ENCODE measurements at places on chromosomes 6 and 20. TPM values are rescaled to one million over a fixed set of nuclear protein-coding genes. Genes with fewer than 3 reads are reported as not detected.

- DNase-seq, result no peak
These were observed 4.1 kb upstream of the MAN1A1 start for GRCh38 chr6:119353696-119354095.

The KIZ gene
- polyA plus RNA-seq, result 13.7 TPM

GRCh38 chr6:75600768-75601167, 912 bp upstream of the SENP6 start:
- peak; percentile 50 for DNase-seq

The MUCL3 gene
- polyA plus RNA-seq, result not detected

- no peak for DNase-seq
These were observed 50.3 kb upstream of the IL20RA start for GRCh38 chr6:137095093-137095492.

- peak; percentile 27 for DNase-seq
These were observed 73.1 kb downstream of the OR2B2 start for GRCh38 chr6:27838945-27839625.

The NR2E1 gene
- polyA plus RNA-seq, result not detected

GRCh38 chr6:139758209-139758611, 383.8 kb upstream of the CITED2 start:
- no peak for DNase-seq

DNA sequence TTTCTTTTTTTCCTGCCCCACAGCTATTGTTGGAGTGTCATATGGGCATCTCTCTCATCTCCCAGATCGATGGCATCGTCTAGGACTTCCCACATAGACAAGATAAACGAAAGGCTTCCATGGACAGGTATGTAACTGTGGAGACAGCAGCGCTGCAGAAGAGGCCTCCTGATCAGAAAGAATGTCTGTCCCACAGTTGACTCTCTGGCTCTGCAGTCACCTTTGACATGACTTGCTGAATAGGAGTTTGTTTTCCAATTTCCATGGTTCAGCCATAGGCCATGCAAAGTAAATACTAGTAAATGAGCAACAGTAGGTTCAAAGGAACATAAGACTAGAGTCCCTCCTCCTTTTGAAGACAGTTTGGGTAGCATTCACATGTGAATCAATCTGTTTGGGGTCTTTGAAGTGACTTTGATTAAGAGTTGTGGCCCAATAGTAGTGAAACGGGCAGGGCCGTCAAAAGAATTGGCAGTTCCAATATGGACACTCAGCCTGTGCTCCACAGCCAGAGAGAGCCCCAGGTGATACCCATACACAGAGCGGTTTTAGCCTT, 134.7 kb upstream of the IFNGR1 start:
- DNase-seq, result no peak

DNA sequence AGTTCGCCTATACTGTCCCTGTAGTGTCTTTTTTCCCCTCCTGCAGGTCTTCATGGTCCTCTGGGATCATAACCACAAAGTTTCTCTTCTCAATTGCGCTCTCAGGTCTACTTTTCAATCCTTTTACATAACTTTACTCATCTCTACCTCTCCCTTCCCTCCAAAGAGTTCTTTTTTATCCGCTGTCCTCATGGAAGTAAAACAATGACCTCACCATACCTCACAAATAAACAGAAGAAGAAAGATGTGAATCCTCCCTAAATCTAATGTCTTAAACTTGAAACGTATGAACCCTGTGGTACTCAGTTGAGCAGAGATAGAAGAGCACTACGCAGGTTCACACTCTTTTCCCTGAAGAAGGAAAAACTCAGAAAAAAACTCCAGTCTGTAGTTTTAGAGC, 12.1 kb upstream of the HLA-DQA1 start:
- no peak for DNase-seq

DNA sequence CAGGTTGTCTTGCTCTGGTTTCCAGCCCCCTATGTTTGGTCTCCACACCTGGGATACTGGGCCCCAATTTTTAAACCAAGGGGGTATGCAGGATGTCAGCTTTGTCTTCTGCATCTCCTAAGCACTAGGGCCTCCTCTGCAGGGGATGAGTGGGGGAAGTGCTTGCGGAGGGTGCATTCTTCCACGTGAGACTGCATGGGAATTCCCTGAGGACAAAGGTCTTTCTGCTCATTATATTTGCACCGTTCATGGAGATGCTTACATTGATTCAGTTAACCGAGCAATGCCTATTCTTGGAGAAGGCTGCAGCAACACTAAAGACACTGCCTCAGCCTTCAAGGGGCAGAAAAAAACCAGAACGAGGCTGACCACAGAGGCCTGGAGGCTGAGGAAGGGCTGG, 45.4 kb downstream of the RAB44 start:
- DNase-seq, result no peak

- DNase-seq, result no peak
These were observed 26.5 kb upstream of the ZBTB22 start for GRCh38 chr6:33343953-33344611.

The MAFB gene
- 7.4 TPM for polyA plus RNA-seq

- DNase-seq, result no peak
These were observed 193.0 kb upstream of the ZNF217 start for GRCh38 chr20:53786445-53787267.

- DNase-seq, result no peak
These were observed 47.0 kb upstream of the TFAP2A start for GRCh38 chr6:10461850-10462249.

The CCN5 gene
- 0.17 TPM for polyA plus RNA-seq

The C20orf202 gene
- polyA plus RNA-seq, result 0.66 TPM

The ITPR3 gene
- 12.4 TPM for polyA plus RNA-seq

The LINC00237 gene
- not detected for polyA plus RNA-seq

DNA sequence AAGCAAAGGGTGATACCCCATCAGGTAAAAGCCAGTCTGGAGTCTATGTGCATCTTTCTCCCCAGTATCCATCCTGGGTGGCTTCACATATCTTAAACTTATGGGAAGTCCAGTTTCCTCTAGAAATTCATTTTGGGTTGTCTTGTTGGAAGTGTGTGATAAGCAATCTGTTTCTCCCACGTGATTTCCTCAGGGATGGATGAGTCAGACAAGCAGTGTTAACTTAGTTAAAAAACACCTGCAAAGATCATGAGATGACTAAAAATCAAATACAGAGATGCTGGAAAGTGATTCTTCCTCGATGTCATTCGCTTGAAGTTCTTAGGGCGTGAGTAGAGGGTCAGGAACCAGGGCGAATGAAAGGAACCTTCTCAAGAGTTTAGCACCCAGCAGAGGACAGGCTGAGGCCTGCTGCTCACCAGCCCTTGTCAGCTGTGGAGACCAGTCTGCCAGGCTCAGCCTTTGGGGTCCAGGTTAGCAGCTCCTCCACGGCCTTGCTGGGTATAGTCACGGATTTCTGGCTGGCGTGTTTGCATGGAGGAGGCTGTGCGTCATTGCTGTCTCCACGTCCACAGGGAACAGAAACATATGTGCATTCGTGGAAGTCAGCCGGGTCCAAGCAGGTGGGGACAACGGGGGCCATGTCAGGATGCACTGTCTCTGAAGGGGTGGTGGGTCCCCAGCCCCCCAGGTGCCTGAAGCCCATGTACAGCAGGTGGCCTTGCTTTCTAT, 2.8 kb upstream of the PNPLA1 start:
- DNase-seq, result no peak

DNA sequence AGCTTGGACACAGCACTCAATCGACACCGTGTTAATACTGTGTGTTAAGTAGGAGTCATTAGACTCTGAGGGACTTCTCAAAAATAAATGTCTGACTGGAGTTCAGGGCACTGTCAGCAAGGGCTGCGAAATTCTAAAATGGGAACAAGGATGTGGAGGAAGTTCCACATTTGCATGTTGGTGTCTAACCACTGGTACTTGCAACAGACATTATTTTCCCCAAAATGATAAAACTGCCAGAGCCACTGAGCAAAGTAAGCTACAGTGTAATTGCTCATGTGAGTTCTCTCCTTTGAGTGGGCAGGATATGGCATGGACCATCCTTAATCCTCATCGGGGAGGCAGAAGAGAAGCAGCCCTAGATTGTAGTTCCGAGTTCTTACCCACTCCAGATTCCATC, 215.9 kb downstream of the SLC24A3 start:
- no peak for DNase-seq

DNA sequence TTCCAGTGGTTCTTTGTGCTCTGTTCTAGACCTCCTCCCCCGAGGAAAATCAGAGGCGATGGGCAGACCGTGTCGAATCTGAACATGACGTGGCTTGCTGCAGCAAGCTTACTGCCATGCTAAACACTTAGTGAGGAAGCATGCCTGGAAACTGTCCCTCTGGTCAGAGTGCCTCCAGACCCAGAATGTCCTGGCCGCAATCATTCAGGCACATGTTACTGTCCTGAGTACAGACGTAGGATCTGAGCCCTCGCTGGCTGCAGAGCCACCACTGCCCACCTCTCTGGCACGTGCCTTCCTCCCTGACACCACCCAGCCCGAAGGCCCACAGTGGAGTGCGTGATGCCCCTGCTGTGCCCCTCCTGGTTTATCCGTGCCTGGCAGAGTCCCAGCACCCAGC, 163.6 kb downstream of the SYNDIG1 start:
- DNase-seq, result no peak

GRCh38 chr6:19837511-19838441, 606 bp downstream of the ID4 start:
- peak; percentile 14 for DNase-seq

The METTL24 gene
- polyA plus RNA-seq, result 0.63 TPM

The GSS gene
- polyA plus RNA-seq, result 34.4 TPM

The MCCD1 gene
- polyA plus RNA-seq, result not detected

The GRM1 gene
- polyA plus RNA-seq, result 0.08 TPM

The TAB2 gene
- 51.0 TPM for polyA plus RNA-seq

- no peak for DNase-seq
These were observed 22.6 kb downstream of the FOXP4 start for GRCh38 chr6:41568585-41569384.

DNA sequence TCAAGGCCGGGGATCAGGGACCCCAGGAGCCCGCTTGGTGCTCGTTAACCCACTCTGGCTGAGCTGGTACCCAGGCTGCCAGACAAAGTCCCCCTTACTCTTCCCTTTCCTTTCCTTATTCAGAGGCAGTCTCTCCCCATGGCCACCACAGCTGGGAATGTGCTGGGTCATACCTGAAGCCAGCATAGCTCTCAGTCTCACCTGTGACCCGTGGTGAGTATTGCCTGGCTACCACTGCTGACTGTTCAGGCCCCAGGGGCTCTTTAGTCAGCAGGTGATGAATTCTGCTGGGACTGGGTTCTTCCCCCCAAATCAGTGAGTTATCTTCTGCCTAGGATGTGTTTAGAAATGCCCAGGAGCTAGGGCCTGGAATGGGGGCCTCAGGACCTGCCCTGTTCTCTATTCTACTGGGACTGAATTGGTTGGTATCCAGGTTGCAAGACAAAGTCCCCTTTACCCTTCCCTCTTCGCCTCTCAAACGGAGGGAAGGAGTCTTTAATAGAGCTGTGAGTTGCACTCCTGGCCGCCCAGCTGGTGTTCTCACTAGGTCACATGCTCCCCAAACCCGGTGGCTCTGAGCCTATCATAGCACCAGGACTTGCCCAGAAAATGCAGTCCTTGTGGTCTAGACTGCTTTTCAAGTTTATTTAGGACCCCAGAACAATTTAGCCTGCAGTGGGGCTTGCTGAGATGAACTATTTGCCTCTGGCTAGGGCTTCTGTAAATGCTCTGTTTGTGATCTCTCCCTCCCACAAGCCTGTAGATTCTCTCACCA, 64.6 kb downstream of the MYO6 start:
- DNase-seq, result no peak

DNA sequence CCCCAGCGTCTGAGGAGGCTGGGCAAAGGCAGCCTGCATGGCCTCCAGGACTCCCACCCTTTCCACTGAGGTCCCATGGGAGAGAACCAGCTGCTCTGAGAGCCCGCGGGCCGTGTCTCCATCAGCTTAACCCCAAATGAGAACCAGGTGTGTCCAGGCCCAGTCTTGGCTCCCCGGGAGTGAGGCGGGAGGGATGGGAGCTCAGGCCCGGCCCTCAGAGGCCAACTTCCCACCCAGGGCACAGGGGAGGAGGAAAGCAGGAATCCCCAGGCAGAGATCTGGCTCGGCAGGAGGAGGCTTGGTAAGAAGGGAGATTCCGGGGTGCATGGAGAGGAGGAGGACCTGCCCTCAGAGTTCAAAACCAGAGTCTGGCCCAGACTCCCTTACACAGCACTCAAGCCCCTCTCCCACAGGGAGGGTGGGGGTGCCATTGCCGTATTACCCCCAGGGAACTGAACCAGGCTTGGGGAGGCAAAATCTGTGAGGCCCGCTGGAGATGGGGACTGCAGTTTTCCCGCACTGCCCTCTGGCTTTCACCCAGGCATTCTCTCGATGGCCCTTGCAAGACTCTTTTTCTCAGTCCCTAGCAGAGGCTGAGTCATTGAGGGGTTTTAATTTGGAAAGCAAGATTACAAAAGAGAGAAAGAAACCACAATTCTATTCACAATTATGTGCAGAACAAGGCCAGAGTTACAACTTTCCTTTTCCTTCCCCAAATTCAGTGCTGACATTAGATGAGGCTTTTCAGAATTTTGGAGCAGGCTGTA, 17.1 kb downstream of the FOXF2 start:
- DNase-seq, result no peak

All from muscle of back (tissue), 13 donors.